T-helper 17 cell (primary cell): ENCODE measurements at places on chromosomes 1 and 21. TPM values are rescaled to one million over a fixed set of nuclear protein-coding genes. Genes with fewer than 3 reads are reported as not detected.

ACOT11 gene
- 0.67 TPM for total RNA-seq

GRCh38 chr1:3707298-3707938 lies 44.8 kb upstream of the CCDC27 start:
- DNase-seq: no peak
- H3K36me3 ChIP-seq: no peaks in the 10 kb centered on the region
- H3K27me3 ChIP-seq: peaks cover 31% of the 10 kb centered on the region
- H3K4me3 ChIP-seq: no peak overlapping the region
- no peak overlapping the region for H3K27ac ChIP-seq
- peaks cover 2% of the 10 kb centered on the region for H3K4me1 ChIP-seq

DNA sequence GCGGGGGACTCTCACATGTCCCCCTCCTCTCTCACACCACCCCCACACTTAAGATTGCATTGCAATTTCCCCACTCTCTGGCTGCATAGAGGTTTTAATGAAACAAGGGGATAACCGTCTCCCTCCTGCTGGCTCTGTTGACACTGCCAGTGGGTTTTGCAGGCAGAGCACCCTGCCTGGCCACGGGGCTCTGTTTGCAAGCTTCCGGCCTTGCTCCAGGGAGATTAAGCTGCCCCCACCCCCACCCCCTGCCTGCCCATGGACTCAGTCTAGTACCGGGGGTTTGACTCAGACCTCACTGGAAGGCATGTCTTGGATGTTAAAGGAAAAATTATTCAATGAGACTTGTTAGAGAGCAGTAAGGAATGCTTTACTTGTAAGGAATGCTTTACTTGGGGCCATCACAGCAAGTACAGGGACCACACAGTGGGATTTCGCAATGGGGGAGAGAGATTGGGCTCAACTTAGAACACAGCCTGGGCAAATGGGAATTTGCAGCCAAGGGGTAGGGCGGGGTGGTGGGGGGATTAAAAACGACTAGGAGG lies 101.0 kb downstream of the AJAP1 start:
- H3K36me3 ChIP-seq: no peaks in the 10 kb centered on the region
- peaks cover 28% of the 10 kb centered on the region for H3K27me3 ChIP-seq
- H3K27ac ChIP-seq: no peak overlapping the region
- no peaks in the 10 kb centered on the region for H3K4me1 ChIP-seq
- no peak for DNase-seq

DNA sequence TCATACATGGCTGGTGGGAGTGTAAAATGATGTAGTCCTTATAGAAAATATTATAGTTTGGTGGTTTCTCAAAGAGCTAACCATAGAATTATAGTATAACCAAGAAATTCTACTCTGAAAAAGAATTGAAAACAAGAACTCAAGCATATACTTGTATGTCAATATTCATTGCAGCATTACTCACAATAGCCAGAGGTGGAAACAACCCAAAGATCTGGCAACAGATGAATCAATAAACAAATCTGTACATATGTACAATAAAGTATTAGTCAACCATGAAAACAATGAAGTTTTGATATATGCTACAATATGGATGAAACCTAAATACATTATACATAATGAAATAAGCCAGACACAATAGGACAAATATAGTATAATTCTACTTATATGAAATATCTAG lies 29.7 kb downstream of the XCL1 start:
- DNase-seq: no peak
- peaks cover 41% of the 10 kb centered on the region for H3K27me3 ChIP-seq
- H3K4me1 ChIP-seq: peaks cover 3% of the 10 kb centered on the region
- H3K4me3 ChIP-seq: no peak overlapping the region
- H3K27ac ChIP-seq: no peak overlapping the region

GRCh38 chr1:8752921-8753713 lies 64.3 kb downstream of the RERE start:
- DNase-seq: no peak
- H3K4me3 ChIP-seq: no peak overlapping the region
- H3K36me3 ChIP-seq: peaks cover 6% of the 10 kb centered on the region
- H3K27ac ChIP-seq: no peak overlapping the region
- H3K27me3 ChIP-seq: no peaks in the 10 kb centered on the region
- H3K4me1 ChIP-seq: peaks cover 8% of the 10 kb centered on the region

GRCh38 chr1:151246786-151247185 lies 7.7 kb upstream of the PSMD4 start:
- H3K4me1 ChIP-seq: no peaks in the 10 kb centered on the region
- H3K27me3 ChIP-seq: no peaks in the 10 kb centered on the region
- H3K4me3 ChIP-seq: no peak overlapping the region

DNA sequence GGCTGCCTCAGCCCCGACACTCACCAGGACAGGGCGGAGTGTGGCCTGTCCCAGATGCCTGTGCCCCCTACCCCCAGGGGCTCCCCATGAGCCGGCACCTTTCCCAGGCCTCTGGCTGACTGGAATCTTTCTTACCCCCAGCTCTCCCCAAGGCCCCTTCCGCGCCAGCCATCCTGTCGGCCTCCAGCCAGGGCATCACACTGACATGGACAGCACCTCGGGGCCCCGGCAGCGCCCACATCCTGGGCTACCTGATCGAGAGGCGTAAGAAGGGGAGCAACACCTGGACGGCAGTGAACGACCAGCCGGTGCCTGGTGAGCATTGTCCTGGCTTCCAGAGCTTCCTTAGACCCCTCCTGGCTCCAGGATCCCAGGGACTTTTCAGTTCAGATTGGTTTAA lies 26.5 kb downstream of the IGFN1 start:
- H3K36me3 ChIP-seq: no peaks in the 10 kb centered on the region
- peaks cover 16% of the 10 kb centered on the region for H3K27me3 ChIP-seq
- H3K4me1 ChIP-seq: peaks cover 5% of the 10 kb centered on the region
- DNase-seq: no peak
- no peak overlapping the region for H3K27ac ChIP-seq

DNA sequence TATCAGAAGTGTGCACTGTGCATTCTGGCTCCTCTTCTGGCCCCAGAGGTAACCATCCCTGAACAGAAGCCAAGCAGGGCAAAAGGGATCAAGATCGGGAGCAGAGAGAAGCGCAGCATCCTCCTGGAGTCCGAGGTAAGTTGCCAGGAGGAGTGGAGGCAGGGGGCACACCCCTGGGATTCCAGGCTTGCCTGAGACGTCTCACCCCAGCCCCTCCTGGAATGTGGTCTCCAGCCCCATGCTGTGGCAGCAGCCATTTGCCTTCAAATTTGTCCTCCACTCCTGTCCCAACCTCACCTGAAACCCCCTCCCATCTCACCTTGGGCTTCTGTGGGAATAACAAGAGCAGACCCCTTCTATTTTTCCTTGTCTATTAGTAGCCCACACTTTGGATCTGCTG lies 10.1 kb downstream of the LRRC71 start:
- no peak overlapping the region for H3K4me3 ChIP-seq
- peaks cover 80% of the 10 kb centered on the region for H3K27me3 ChIP-seq
- H3K36me3 ChIP-seq: peaks cover 10% of the 10 kb centered on the region
- H3K27ac ChIP-seq: no peak overlapping the region
- H3K4me1 ChIP-seq: peaks cover 29% of the 10 kb centered on the region
- no peak for DNase-seq

DNA sequence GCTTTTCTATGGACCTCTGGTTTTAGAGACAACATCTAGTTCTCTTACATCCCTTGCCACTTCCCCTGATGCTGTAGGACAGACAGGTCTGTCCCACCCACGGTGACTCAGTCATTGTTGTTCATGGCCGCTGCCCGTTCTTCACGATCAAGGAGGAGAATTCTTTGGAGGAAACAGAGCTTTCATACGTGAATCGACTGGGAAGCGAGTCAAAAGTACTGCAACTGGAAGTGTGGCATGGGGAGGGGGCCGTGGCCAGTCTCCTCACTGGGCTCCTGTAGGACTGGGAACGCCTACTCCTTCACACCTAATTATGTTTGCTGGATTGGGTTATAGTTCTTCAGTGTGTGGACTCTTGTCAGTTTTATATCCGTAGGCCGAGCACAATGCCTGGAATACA lies 4.4 kb upstream of the SLC37A1 start:
- no peak for DNase-seq
- H3K36me3 ChIP-seq: no peaks in the 10 kb centered on the region
- no peaks in the 10 kb centered on the region for H3K27me3 ChIP-seq
- no peak overlapping the region for H3K4me3 ChIP-seq
- H3K27ac ChIP-seq: no peak overlapping the region
